ENCODE measurements at places on chromosomes 2 and 18. TPM values are rescaled to one million over a fixed set of nuclear protein-coding genes. Genes with fewer than 3 reads are reported as not detected.

DNA sequence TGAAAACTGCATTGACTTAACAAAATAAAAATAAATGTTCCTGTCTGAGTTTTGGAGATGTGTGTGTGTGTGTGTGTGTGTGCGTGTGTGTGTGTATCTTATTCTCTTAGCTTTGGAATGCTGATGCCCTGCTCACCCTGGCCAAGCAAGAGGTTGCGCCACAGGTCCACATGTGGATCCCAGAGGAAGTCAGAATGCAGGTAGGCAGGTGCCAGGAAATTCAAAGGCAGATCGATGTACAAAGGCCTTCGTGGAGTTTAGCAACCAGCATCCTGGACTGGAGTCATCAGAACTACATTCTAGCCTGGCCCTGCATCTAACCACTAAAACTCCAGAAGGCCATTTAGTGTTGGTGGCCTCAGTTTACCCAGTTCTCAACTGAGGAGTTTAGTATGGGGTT is 12.4 kb downstream of the G6PC2 start:
- peaks cover 4% of the 10 kb centered on the region for H3K36me3 ChIP-seq
- no peak overlapping the region for H3K4me3 ChIP-seq
- peaks cover 11% of the 10 kb centered on the region for H3K4me1 ChIP-seq
- H3K27me3 ChIP-seq: peaks cover 37% of the 10 kb centered on the region
- no peak overlapping the region for H3K27ac ChIP-seq

GRCh38 chr2:129248198-129248597 is 731.3 kb upstream of the RAB6C start:
- H3K4me1 ChIP-seq: no peaks in the 10 kb centered on the region
- no peaks in the 10 kb centered on the region for H3K27me3 ChIP-seq
- no peak overlapping the region for H3K27ac ChIP-seq
- no peak overlapping the region for H3K4me3 ChIP-seq

DNA sequence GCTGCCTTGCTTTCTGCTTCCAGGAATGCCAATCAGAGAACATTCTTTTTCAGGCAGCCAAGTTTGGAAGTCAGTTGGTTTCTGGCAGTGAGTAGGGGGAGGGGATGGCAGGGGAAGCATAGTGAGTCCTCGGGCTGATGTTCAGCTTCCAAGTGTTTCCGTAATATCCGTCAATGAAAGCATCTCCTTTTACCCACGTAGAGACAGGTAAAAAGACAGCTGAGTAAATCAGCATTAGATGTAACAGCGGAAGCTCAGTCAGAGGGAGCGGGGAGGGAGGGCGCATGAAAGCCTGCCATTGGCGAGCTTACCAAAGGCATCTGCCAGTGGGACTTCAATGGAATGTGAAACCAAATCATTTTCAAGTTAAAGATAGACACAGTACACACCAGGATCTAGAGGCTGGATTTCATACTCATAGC is 117.1 kb upstream of the DTNA start:
- H3K27me3 ChIP-seq: no peaks in the 10 kb centered on the region
- H3K4me3 ChIP-seq: no peak overlapping the region
- H3K27ac ChIP-seq: no peak overlapping the region
- H3K36me3 ChIP-seq: no peaks in the 10 kb centered on the region

GRCh38 chr2:132971310-132972061 is 301.5 kb upstream of the LYPD1 start:
- H3K36me3 ChIP-seq: no peaks in the 10 kb centered on the region
- H3K4me1 ChIP-seq: no peaks in the 10 kb centered on the region
- H3K27ac ChIP-seq: no peak overlapping the region
- no peak overlapping the region for H3K4me3 ChIP-seq
- no peaks in the 10 kb centered on the region for H3K27me3 ChIP-seq

DNA sequence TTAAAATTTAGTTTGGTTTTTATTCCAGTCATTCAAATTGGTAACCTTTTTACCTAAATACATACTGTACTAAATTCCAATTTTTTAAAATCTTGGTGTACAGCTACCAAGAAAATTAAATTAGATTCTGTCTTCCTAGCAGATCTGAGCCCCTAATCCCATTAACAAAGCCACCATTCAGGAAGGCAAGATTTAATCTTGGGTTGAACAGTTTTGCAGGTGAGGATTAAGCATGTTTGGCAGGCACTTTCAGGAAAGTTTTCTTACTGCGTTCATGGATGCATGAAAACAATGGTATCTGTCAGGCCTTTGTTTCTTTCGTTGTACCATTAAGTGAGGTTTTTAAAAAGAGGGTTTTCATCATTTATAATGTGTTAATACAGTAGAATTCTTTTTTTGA is 32.8 kb downstream of the ITPRID2 start:
- peaks cover 2% of the 10 kb centered on the region for H3K4me1 ChIP-seq
- DNase-seq: no peak
- peaks cover 32% of the 10 kb centered on the region for H3K36me3 ChIP-seq
- no peak overlapping the region for H3K4me3 ChIP-seq
- no peaks in the 10 kb centered on the region for H3K27me3 ChIP-seq

DNA sequence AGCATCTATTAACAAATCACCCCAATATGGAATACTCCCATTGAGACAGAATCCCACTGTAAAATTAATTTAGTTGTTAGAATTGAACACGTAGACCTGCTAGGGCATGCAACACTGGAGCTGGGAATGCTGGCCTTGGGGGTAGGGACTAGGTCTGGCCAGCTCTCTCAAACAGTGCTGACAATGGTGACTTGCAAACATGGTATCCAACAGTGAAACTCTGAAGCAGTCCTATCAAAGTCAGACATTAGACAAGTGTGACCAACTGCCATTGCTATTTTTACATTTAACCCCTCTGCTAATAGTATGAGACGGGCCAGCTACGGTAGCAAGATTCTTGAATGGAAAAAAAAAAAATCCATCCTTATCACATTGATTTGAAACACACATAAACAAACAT is 7.2 kb downstream of the E2F6 start:
- H3K27ac ChIP-seq: no peak overlapping the region
- DNase-seq: no peak
- peaks cover 31% of the 10 kb centered on the region for H3K4me1 ChIP-seq
- no peak overlapping the region for H3K4me3 ChIP-seq
- H3K36me3 ChIP-seq: peaks cover 6% of the 10 kb centered on the region

DNA sequence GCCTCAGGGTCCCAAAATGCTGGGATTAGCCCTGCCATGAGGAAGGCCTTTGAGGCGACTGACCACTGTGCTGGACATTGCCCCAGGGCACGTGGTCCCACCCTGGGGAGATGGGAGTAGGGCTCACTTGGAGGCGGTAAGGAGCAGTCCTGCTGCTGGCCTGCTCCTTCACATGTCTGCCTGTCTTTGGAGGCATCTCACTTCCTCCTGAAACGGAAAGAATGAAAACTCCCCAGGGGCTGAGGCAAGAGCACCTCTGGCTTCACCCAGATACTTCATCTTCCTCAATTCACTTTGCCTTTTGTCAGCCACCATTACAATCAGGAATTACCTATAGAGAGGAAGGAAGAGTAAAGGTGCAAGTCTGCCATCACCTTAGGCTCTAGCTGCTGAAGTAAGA is 59.9 kb upstream of the GATA6 start:
- DNase-seq: no peak
- H3K4me3 ChIP-seq: no peak overlapping the region
- no peaks in the 10 kb centered on the region for H3K27me3 ChIP-seq

Gene LAMA1
- not detected for total RNA-seq

Gene LGALSL
- total RNA-seq: 0.43 TPM

Gene HDLBP
- total RNA-seq: 158 TPM

Gene TBR1
- total RNA-seq: not detected
